Cardiac muscle cell (in vitro differentiated cells and primary cell): ENCODE measurements at places on chromosomes 4 and X.

GRCh38 chr4:158778156-158778711 lies 9.4 kb downstream of the FNIP2 start:
- DNase-seq, result no peak

DNA sequence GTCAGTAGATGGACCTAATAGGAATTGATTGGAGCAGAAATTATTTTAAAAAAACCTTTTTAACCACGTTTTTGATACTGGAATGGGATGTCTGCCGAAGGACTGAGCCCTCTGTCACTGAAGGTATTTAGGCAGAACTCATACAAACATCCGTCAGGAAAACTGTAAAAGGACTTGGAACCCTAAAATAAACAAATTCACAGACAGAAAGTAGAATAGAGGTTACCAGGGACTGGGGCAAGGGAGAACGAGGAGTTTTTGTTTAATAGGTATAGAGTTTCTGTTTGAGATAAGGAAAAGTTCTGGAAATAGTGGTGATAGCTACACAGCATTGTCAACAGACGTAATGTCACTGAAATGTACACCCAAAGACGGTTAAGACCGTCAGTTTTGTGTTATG lies 105.5 kb downstream of the BCOR start:
- DNase-seq, result no peak

GRCh38 chr4:8908206-8908893 lies 36.7 kb upstream of the HMX1 start:
- DNase-seq, result no peak

- DNase-seq, result no peak
These were observed 26.8 kb upstream of the FGF5 start for GRCh38 chr4:80239480-80240150.

GRCh38 chr4:96753216-96753615 lies 913.3 kb downstream of the PDHA2 start:
- DNase-seq, result no peak

DNA sequence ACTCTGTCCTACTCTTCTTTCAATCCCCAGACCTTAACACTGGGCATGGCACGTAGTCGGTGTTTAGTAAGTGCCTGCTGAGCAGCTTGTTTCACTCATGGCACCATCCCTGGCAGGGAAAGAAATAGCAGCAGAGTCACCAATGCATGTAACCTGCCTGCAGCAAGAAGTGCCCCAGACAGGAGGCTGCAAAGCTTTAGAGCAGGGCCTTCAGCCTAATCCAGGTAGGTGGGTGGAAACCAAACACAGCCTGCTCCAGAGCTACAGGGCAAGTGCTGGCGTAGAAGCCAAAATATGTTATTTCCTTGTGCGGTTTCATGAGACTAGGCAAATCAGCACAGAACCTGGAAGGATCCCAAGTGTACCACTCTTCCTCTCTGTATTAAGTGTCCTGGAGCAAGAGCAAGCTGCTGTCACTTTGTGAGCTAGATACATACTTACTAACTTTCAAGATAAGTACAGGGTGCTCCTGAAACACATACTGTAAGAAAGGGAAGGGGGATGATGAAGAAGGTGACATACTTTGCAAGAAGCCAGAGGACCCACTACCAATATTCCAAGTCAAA lies 5.5 kb downstream of the PROM1 start:
- no peak for DNase-seq

DNA sequence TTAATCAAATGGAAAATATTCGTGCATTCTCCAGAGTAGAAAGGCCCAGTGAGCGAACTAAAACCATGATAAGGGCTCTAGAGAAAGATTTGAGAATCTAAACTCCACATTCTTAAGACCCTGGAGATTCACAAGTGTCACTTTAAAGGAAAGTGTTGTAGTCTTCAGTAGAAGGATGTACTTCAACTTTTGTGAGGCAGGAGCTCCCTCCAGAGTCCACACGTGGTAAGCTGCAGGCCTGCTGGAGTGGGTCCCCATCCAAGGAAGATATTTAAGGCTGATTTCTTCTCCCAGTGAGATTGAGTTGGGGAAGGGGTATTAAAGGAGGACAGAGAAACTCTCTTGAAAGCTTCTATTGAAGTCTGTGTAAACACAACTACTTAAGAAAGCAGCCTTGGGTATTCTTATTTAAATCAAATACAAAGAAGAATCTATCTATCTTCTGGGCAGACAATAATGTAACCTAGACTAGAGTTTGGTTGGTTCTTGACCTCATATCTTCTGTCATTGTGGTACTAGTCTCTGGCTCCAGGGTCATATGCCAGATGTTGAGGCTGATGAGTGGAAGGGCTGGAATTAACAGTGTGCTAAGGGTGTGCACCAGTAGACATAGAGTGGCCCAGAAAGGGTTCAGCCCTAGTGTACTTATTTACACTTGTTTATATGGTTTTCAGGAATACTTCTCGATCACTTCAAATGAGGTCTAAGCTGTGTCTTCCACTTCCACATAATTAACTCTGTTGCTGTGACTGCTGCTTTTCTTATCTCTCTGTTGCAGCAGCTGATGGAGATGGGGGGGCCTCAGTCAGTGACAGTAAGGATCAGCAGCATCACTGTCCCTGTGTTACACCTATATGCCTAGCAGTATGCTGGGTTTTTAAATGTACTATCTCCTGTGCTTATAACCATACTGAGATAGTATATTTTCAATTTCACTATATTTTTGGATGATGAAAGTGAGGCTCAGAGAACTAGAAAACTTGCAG lies 76.1 kb downstream of the HMGB2 start:
- peak; percentile 76 for DNase-seq

DNA sequence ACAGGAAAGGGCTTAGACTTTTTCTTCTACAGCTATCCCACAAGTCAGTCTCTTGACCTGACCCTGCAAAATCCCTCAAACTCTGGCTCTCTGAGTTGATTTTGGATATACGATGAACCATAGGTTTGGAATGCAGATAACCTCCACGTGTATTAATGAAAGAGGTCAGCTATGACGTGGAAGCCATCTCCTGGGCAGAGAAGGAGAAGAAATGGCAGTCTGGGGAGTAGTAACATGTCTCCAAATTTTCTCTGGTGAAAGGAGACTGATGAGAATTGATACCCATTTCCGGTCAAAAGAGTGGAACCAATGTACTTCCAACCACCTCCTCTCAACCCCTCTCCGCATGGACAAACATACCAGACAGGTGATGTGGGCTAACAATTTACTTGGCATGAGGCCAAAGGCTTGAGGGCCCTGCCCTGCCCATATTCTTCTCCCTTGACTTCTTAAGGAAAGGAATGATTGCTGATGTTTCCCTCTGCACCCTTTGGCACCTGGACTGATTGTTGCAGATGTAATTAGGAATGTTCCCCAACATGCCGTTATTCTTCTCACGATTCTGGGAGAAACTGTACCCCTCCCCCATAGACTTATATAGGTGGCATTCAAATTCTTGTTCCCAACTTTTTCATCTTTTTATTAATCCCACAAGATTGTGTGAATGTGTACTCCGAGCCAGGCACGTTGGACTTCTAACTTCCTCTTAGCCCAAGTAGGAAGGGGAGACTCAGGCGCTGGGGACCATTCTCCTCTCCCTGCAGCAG lies 580 bp upstream of the PLS3 start:
- no peak for DNase-seq

GRCh38 chrX:9393571-9393970 lies 71.3 kb upstream of the TBL1X start:
- DNase-seq, result no peak

- DNase-seq, result no peak
These were observed 10.9 kb downstream of the MTMR1 start for GRCh38 chrX:150704030-150704613.

DNA sequence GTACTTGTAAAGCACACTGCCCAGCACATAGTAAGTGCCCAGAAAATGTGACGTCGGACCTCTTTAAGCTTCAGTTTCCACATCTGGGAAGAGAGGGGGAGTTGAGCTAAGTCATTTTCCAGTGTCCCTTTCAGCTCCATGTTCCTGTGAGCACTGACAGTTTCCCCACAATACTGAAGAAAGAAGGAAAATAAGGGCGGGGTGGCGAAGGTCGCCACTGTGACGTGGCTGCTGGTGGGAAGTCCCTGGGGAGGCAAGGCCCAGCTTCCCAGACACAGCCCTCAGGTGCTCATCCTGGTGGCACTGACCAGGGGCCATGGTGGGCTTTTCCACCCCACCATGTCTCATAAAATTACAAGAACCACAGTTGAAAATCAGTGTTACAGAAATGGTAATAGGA lies 121.8 kb downstream of the PTTG2 start:
- no peak for DNase-seq
